Progenitor cell of endocrine pancreas (in vitro differentiated cells): ENCODE measurements at places on chromosomes 7 and 10.
A peak's percentile ranks its signal among the peaks of the same experiment; 100 is the strongest.

- no peak overlapping the region for H3K4me3 ChIP-seq
- no peaks in the 10 kb centered on the region for H3K36me3 ChIP-seq
- H3K27me3 ChIP-seq, result no peaks in the 10 kb centered on the region
- no peak overlapping the region for H3K27ac ChIP-seq
- no peak for DNase-seq
- H3K4me1 ChIP-seq, result peaks cover 6% of the 10 kb centered on the region
Measured at GRCh38 chr7:96836456-96836855, 126.8 kb upstream of the SEM1 start.

- no peaks in the 10 kb centered on the region for H3K27me3 ChIP-seq
- H3K4me1 ChIP-seq, result peaks cover 12% of the 10 kb centered on the region
- no peak overlapping the region for H3K27ac ChIP-seq
- no peaks in the 10 kb centered on the region for H3K36me3 ChIP-seq
Measured at GRCh38 chr7:14691034-14691433, 211.5 kb downstream of the DGKB start.

DNA sequence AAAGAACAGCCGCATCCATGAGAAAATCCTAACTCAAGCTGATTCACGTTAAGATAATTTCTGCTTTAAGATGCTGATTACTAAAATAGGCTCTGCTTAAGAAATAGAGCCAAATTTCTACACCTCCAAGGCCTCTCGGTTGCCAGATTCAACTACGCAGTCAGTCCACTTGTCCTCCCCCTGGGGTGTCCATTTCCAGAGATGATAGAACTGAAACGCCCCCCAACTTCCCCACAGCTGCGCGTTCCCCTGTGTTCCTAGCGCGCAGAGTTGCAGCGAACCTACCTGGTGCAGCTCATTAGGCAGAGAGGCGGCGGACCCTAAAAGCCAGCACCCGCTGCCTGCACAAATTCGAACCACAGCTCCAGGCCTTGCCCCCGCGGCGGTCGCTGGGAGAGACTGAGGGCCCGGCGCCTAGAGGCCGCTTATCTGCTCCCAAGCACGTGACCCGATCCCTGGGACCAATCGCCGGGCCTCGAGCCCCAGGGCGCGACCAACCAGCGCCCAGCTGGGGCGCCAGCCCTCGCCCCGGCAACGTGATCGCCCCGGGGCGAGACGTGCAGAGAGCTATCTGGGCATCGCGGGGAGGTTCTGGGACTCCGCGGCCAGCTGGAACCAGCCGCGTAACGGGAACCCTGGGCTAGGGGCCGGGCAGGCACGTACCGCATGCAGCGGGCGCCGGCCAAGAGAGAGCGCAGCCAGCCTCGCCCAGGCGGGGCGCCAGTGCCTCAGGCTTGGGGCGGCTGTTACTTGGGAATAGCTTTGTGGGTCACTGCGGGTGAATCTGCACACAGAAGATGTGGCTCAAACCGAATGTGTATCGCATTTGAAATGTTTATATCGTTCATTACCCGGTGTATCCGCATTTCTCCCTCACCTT, at the start of gene PPP1R3C:
TSS of gene PPP1R3C (minus strand) at position 401 of the 880 bp plus-strand sequence. CDS start at position 299, 102 bp downstream.
- peaks cover 29% of the 10 kb centered on the region for H3K4me1 ChIP-seq
- peak within 1 kb of the TSS; percentile 93 for H3K27ac ChIP-seq
- H3K27me3 ChIP-seq, result peaks cover 15% of the 10 kb centered on the region
- peaks cover 29% of the 10 kb centered on the region for H3K36me3 ChIP-seq
- DNase-seq, result peak; percentile 58
- H3K4me3 ChIP-seq, result peak within 1 kb of the TSS; percentile 84

GRCh38 chr7:149866779-149867447, 6.9 kb upstream of the ATP6V0E2 start:
- H3K4me3 ChIP-seq, result no peak overlapping the region
- no peaks in the 10 kb centered on the region for H3K4me1 ChIP-seq

GRCh38 chr7:81173766-81174281, 255.0 kb upstream of the SEMA3C start:
- H3K27ac ChIP-seq, result peak overlapping the region; percentile 3
- peaks cover 19% of the 10 kb centered on the region for H3K4me1 ChIP-seq
- no peak for DNase-seq

GRCh38 chr7:66173856-66174255, 31.3 kb upstream of the TPST1 start:
- DNase-seq, result no peak
- H3K4me3 ChIP-seq, result no peak overlapping the region
- no peaks in the 10 kb centered on the region for H3K27me3 ChIP-seq
- no peaks in the 10 kb centered on the region for H3K4me1 ChIP-seq
- H3K27ac ChIP-seq, result no peak overlapping the region
